ENCODE measurements at places on chromosomes 5 and 9. TPM values are rescaled to one million over a fixed set of nuclear protein-coding genes. Genes with fewer than 3 reads are reported as not detected.

DNA sequence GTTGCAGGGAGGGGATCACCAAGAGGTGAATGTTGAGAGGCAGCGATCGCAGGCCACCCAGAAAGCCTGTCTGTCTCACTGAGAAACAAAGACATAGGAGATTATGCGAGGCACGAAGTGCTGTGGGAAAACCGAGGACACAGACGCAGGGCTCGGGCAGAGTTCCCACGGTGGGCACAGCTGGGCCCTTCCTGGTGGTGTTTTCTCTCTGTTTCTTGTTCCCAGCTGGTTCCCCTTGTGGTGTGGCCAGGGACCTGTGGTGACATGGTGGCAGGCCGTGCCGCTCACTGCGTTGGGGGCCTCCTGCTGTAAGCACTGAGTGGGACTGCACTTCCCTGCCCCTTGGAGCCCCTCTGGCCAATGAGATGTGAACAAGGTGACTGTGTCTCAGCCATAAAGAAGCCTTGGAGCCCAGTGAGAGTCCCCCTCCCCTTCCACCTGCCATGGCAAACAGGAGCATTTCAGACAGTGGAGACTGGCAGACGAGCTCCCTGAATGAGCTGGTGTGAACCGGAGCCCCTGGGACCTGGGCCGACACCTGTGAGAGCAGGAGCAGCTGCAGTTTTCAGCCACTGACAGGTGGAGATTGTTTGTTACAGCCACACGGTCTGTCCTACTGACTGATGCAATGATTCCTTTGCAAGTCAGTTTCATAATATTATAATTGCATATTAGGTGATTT is 13.2 kb upstream of the IRX4 start:
- H3K27me3 ChIP-seq = peaks cover 40% of the 10 kb centered on the region
- no peak overlapping the region for H3K27ac ChIP-seq
- DNase-seq = peak; percentile 24
- H3K4me1 ChIP-seq = no peaks in the 10 kb centered on the region
- no peaks in the 10 kb centered on the region for H3K36me3 ChIP-seq

GRCh38 chr9:13411791-13412190 is 132.3 kb upstream of the MPDZ start:
- DNase-seq = no peak
- H3K27ac ChIP-seq = no peak overlapping the region
- H3K27me3 ChIP-seq = no peaks in the 10 kb centered on the region
- H3K36me3 ChIP-seq = no peaks in the 10 kb centered on the region

Gene IL13
- total RNA-seq = not detected

Gene PDE6A
- not detected for total RNA-seq

DNA sequence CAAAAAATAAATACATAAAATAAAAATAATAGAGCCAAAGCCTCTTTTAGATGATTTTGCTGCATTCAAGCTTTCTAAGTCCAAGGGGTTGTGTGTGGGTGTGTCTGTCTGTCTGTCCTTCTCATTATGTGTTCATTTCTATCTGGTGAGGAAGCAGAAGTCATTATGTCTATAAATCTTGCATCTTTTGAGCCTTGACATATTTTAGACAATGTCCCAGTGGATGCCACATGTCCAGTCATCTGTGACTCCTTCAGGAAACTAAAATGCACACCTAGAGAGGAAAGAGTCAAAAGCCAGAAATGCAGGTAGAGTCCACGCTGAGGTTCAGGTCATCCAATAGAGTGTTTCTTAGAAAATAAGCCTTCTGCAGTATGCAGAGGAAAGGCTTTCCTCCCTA is 80.9 kb downstream of the GALNT10 start:
- peaks cover 26% of the 10 kb centered on the region for H3K4me1 ChIP-seq
- no peaks in the 10 kb centered on the region for H3K27me3 ChIP-seq
- no peak overlapping the region for H3K4me3 ChIP-seq
- no peaks in the 10 kb centered on the region for H3K36me3 ChIP-seq

Gene KIF3A
- 10.8 TPM for total RNA-seq

- no peaks in the 10 kb centered on the region for H3K27me3 ChIP-seq
Measured at GRCh38 chr9:131589124-131589711, 43.9 kb downstream of the PRRT1B start.

Gene FIBCD1
- 1.3 TPM for total RNA-seq

Gene SLC36A3
- total RNA-seq = not detected

DNA sequence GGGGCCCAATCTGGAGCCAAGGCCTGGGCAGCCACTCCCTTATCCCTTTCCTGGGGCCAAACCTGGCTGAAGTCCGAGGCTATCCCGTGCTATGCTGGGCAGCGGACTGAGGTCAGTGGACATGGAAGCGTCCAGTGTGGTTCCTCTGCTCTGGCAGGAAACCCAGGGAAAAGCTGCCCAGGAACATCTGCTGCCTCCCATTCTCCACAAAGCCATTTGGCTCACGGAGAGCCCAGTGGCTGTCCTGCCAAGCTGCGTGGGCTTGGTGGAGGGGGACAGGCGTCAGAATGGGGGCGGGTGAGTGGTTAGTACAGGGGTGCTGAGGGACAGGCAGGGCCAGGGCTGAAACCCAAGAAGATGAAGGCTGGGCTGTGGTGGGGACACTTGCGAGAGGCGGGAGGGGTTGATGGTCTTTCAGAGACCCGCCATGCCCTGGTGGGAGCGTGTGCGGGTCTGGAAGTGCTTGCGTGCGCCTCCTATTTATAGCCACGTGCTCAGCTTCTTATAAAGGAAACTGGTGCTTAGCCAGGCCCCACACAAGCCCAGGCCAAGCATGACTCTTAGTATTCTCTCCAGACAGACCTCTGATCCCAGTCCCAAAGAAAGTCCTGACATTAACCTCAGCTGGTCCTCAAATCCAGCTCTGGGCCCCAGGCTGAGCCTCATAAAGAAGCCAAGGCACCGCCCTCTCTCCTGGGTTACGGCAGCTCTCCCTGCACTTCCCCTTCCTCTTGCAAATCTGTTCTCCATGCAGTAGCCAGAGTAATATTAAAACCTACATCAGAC is 9.4 kb upstream of the SLC6A7 start:
- H3K27me3 ChIP-seq = no peaks in the 10 kb centered on the region
- peaks cover 12% of the 10 kb centered on the region for H3K4me1 ChIP-seq
- DNase-seq = no peak
- no peaks in the 10 kb centered on the region for H3K36me3 ChIP-seq

GRCh38 chr5:52883110-52883509 is 95.4 kb downstream of the ITGA1 start:
- no peak overlapping the region for H3K4me3 ChIP-seq
- H3K27ac ChIP-seq = no peak overlapping the region
- peaks cover 8% of the 10 kb centered on the region for H3K36me3 ChIP-seq

- H3K36me3 ChIP-seq = peaks cover 7% of the 10 kb centered on the region
- no peaks in the 10 kb centered on the region for H3K27me3 ChIP-seq
- H3K4me1 ChIP-seq = peaks cover 27% of the 10 kb centered on the region
- H3K27ac ChIP-seq = peak overlapping the region; percentile 88
- peak overlapping the region; percentile 72 for H3K4me3 ChIP-seq
Measured at GRCh38 chr9:21030389-21031035, 928 bp downstream of the HACD4 start.

Gene MUSK
- total RNA-seq = 3.2 TPM

DNA sequence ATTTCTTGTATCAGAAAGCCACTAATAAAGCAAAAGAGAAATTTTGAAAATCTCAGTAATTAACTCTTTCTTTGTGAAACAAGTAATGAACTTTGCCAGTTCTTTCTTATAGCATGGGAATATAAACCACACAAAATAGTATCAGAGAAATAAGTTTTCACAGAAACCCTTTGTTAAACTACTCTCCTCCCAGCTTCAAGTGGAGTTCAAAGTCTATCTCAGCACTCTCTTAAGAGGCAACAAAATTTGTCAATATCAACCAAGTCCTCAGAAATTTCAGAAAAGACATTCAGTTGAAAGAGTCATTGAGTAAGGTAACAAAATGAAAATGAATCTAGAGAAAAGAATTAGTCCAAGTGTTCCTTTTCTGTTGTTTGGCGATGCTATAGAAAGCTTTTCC is 89.3 kb downstream of the NTRK2 start:
- H3K4me1 ChIP-seq = no peaks in the 10 kb centered on the region
- no peaks in the 10 kb centered on the region for H3K36me3 ChIP-seq
- no peak overlapping the region for H3K27ac ChIP-seq
- H3K27me3 ChIP-seq = no peaks in the 10 kb centered on the region

DNA sequence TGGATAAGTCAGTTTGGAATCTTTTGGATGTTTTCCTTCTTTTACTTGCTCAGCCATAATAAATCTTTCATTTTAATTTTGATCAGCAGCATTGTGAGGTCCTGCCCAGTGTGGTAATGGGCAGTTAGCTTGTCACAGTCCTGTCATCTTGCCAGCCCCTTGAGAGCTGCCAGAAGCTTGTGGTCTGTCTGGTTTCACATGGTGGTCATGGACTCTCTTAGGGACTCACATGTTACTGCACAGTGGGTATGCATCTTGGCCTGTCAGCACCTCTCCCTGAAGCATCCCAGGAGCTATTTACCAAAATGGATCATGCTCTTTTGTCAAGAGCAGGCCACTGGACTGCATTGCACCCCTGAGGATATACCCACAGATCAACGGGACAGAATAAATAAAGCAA is 60.3 kb downstream of the DAPK1 start:
- H3K27ac ChIP-seq = no peak overlapping the region
- H3K36me3 ChIP-seq = no peaks in the 10 kb centered on the region

Gene CTSV
- total RNA-seq = 0.32 TPM

Gene ALDH7A1
- total RNA-seq = 23.7 TPM
